ENCODE measurements at places on chromosomes 12 and 14.

- no peaks in the 10 kb centered on the region for H3K36me3 ChIP-seq
- H3K27ac ChIP-seq, result no peak overlapping the region
- peaks cover 8% of the 10 kb centered on the region for H3K27me3 ChIP-seq
Observed at GRCh38 chr14:105411017-105411941, 8.3 kb upstream of the MTA1 start.

DNA sequence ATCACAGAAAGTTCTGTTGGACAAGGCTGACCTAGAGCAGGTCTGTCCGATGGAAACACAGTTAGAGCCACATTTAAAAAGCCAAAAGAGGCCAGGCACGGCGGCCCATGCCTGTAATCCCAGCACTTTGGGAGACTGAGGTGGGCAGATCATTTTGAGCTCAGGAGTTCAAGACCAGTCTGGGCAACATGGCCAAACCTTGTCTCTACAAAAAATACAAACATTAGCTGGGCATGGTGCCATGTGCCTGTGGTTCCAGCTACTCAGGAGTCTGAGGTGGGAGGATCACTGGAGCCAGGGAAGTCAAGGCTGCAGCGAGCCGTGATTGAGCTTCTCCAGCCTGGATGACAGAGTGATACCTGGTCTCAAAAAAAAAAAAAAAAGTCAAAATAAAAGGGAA is 14.9 kb downstream of the UBE3B start:
- no peak for DNase-seq
- H3K36me3 ChIP-seq, result peaks cover 36% of the 10 kb centered on the region

- DNase-seq, result no peak
- no peaks in the 10 kb centered on the region for H3K4me1 ChIP-seq
- no peaks in the 10 kb centered on the region for H3K36me3 ChIP-seq
Observed at GRCh38 chr12:99618657-99619056, 28.9 kb upstream of the GARIN6 start.

DNA sequence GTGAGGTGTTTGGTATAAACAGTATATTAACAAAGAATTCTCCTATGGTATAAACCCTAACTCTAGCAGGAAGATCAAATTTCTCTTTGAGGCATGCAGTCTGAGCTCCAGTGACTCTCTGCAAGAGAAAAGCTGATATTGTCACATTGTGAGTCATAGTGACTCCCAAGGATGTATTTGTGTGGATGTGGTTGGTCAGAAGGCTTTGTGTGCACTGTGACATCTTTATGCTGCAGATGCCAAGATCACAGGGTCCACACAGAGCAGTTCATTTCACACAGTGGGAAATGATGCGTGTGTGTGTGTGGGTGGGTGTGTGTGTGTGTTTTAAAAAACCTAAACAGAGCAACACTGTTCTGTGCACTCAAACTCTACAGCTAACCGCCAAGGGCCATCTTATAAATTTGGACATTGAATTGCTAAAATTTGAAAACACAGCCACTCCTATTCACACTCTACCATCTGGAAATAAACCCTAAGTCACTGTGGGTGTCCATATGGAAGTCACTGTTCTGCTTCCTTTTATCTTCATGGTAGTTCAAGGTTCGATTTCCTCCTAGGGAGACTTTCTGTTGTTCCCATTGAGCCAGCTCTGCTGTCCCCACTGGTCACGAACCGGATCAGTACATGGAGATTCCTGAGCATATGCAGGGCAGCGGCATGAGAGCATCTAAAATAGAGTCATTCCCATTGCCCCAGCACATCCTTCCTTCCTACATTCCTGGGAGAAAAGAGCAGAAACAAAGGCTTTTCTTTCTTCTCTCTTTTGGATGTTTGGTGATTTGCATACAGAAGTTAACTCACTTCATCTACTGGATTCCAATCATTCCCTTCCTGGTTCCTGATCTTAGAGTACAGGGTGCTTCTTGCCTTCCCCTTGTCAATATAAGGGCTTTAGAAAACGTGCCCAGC is 727.6 kb downstream of the DIO2 start:
- H3K4me3 ChIP-seq, result no peak overlapping the region
- H3K27me3 ChIP-seq, result no peaks in the 10 kb centered on the region
- no peaks in the 10 kb centered on the region for H3K4me1 ChIP-seq
- no peak overlapping the region for H3K27ac ChIP-seq

GRCh38 chr12:7150356-7150755 is 20.2 kb downstream of the CLSTN3 start:
- H3K27me3 ChIP-seq, result no peaks in the 10 kb centered on the region
- peaks cover 32% of the 10 kb centered on the region for H3K36me3 ChIP-seq

All from esophagus squamous epithelium (tissue), 5 donors.